BJ (cell line): ENCODE measurements at places on chromosomes 6 and 20. TPM values are rescaled to one million over a fixed set of nuclear protein-coding genes. Genes with fewer than 3 reads are reported as not detected.

Gene TMEM200A
- polyA plus RNA-seq = 6.0 and 9.2 TPM in 2 replicates

Gene ZBTB12
- polyA plus RNA-seq = 2.0 and 2.6 TPM in 2 replicates

Gene COX4I2
- not detected in 2 replicates for polyA plus RNA-seq

Gene GGTLC1
- not detected in 2 replicates for polyA plus RNA-seq

Gene DEFB116
- polyA plus RNA-seq = not detected in 2 replicates

Gene TBC1D32
- polyA plus RNA-seq = 1.6 and 4.0 TPM in 2 replicates

Gene RPP21
- 28.3 and 29.0 TPM in 2 replicates for polyA plus RNA-seq

Gene NR2E1
- not detected in 2 replicates for polyA plus RNA-seq

Gene HFE
- polyA plus RNA-seq = 23.5 and 24.3 TPM in 2 replicates

Gene TLDC2
- polyA plus RNA-seq = 0.37 and 0.54 TPM in 2 replicates

Gene PGM3
- 74.4 and 96.5 TPM in 2 replicates for polyA plus RNA-seq

Gene HLA-DPB1
- polyA plus RNA-seq = 8.2 and 11.2 TPM in 2 replicates

Gene FAM217A
- polyA plus RNA-seq = not detected in 2 replicates

Gene TBC1D22B
- polyA plus RNA-seq = 4.4 and 5.5 TPM in 2 replicates

Gene PAK5
- polyA plus RNA-seq = not detected in 2 replicates

Gene SNAP25
- polyA plus RNA-seq = 0.56 and 1.3 TPM in 2 replicates

Gene FAM209A
- 0.09 and 0.11 TPM in 2 replicates for polyA plus RNA-seq

Gene LY6G6C
- polyA plus RNA-seq = not detected in 2 replicates

Gene PRDM1
- 4.6 and 5.2 TPM in 2 replicates for polyA plus RNA-seq

Gene EPHA7
- 0.01 TPM in 1 of 2 replicates, not detected in the other for polyA plus RNA-seq

Gene RSPH9
- polyA plus RNA-seq = 0.65 and 0.77 TPM in 2 replicates

Gene TAF11
- polyA plus RNA-seq = 15.2 and 24.7 TPM in 2 replicates

Gene NT5DC1
- 12.3 and 22.1 TPM in 2 replicates for polyA plus RNA-seq

Gene GJA10
- not detected in 2 replicates for polyA plus RNA-seq

Gene RNF217
- polyA plus RNA-seq = 18.6 and 29.3 TPM in 2 replicates

Gene SPTLC3
- polyA plus RNA-seq = 0.27 and 0.36 TPM in 2 replicates

Gene SLC17A1
- not detected in 2 replicates for polyA plus RNA-seq
